ENCODE measurements at places on chromosomes 7 and 10. TPM values are rescaled to one million over a fixed set of nuclear protein-coding genes. Genes with fewer than 3 reads are reported as not detected.

Gene LRRC18
- total RNA-seq: not detected

GRCh38 chr10:57338823-57339558 is 928.7 kb downstream of the IPMK start:
- DNase-seq: no peak

- DNase-seq: no peak
Measured at GRCh38 chr7:53209129-53209528, 173.7 kb downstream of the POM121L12 start.

Gene GPR26
- total RNA-seq: not detected

DNA sequence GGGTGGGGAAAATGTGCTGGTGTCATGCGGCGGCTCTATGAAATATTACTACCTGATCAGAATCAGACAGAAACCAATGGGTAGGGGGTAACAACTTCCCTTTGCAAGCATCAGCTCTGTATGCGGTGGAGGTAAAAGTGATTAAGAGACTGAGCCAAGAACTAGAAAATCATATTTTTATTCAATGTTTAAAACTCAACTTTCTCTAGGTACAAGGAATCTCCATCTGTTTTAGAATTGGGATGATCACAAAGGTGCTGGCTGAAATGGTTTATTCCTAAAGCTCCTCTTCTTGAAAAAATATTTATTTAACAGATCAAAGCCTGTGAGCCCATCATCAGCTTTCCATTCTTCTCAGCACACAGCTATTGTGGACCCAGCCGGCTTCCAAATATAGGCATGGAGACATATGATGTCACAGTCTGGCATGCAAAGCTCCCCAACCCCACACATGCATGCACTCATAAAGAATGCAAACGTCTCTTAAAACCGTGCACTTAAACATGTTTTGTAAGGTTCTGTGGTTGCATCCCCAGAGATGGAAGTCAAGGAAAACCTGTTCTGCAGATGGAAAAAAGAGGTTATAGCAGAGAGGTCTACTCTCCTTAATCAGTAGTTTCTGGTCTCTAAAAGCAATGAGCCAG is 126.0 kb downstream of the SKIDA1 start:
- no peak for DNase-seq

- DNase-seq: no peak
Measured at GRCh38 chr10:62760401-62760800, 44.1 kb upstream of the ADO start.

- no peak for DNase-seq
Measured at GRCh38 chr10:3199488-3199887, 26.9 kb upstream of the PITRM1 start.

DNA sequence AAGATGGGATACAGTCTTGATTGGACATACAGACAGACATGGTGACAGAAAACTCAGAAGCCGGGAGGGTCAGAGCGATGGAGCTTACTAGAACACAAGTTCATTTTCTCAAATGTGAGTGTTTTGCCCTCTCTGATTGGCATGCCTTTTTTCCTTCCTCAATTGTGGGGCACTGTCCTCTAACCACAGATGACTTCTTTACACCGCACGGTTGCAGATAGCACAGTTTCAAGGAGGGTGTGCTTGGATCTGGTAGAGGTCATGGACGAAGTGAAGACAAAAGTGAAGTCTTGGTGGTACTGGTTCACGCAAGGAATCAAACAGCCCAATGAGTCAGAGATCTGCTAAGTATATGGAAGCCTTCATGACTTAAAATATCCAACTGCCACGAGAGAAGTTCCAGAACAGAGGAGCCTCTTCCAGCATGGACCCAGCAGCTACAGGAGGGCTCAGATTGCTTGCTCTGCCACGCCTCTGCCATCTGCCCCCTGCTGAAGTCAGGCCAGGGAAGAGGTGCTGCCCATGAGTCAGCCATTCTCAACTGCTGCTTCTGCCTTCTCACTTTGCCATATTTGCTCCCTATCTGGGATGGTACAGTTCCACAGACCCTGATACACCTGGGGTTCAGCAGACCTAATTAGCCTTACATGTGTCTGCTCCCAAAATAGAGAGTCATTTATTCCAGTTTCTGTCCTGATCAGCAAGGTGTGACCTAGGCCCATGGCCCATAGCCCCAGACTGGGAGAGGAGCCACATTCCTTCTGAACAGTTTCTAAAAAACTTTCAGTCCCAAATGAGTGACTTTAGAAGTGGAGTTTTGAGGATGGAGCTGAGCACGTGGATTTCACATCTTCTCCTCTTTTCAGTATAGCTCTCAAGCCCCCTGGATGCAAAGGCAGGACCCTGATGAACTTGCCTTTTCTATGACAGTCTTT is 413.8 kb downstream of the KCNMA1 start:
- no peak for DNase-seq

DNA sequence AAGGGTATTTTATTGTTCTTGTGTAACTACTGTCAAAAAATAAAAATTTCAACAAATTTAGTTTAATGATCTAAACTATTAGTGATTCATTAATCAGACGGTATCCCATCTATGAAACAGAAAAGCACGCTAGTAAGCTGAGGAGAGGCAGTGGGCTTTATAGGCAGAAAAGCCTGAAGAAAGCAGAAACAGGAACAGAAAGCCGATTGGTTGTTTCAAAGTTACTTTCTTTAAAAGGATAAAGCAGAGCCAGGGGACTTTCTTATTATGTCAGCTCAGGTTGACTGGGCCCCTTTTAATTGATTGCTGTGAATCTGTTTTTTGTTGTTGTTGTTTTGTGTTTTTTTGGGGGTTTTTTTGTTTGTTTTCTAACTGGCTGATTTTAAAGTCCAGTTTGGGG is 105.5 kb downstream of the TES start:
- DNase-seq: no peak

Gene MYO3A
- not detected for total RNA-seq

Gene CDC14C
- total RNA-seq: not detected

GRCh38 chr7:129841465-129841864 is 111.3 kb downstream of the UBE2H start:
- DNase-seq: no peak

Data from T-cell (primary cell).